ENCODE measurements at places on chromosomes 12 and 14.

GRCh38 chr12:39277416-39277815 lies 165.5 kb downstream of the KIF21A start:
- no peak for DNase-seq

GRCh38 chr12:73599268-73599667 lies 938.4 kb upstream of the ATXN7L3B start:
- DNase-seq: no peak

GRCh38 chr12:67804168-67804567 lies 155.6 kb downstream of the DYRK2 start:
- no peak for DNase-seq

- no peak for DNase-seq
Measured at GRCh38 chr12:99658671-99659349, 11.3 kb downstream of the GARIN6 start.

GRCh38 chr12:67829896-67830295 lies 159.4 kb upstream of the IFNG-AS1 start:
- DNase-seq: no peak

DNA sequence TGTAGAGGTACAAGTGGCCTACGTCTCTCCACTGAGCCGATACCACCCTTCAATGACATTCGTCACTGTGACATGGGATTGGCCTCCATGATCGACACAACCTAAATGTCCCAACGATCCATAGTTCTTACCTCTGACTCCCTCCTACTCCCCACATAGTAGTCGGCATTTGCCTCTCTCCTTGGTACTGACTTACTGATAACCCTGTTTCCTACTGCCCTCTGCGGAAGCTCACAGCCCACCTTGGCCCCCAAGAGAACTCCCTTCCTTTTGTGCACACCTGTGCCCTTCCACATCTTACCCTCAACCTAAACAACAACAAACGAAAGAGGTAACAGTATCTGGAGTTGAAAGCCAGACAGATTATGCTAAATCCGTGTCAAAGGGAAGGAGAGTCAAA lies 23.9 kb downstream of the VSX2 start:
- no peak for DNase-seq

GRCh38 chr14:50675597-50675996 lies 7.5 kb upstream of the SAV1 start:
- no peak for DNase-seq

- DNase-seq: no peak
Measured at GRCh38 chr12:125148316-125148715, 83.1 kb downstream of the AACS start.

GRCh38 chr12:110690127-110690430 lies 1.2 kb upstream of the HVCN1 start:
- DNase-seq: no peak

- no peak for DNase-seq
Measured at GRCh38 chr12:109469517-109469916, 7.6 kb downstream of the KCTD10 start.
